ENCODE measurements at places on chromosomes 3 and 15. TPM values are rescaled to one million over a fixed set of nuclear protein-coding genes. Genes with fewer than 3 reads are reported as not detected.

MBD4 gene
- 26.0 TPM for total RNA-seq

HERC2 gene
- 113 TPM for total RNA-seq

PLSCR4 gene
- total RNA-seq = 89.1 TPM

RPL22L1 gene
- total RNA-seq = 28.4 TPM

MYEF2 gene
- 69.9 TPM for total RNA-seq

WDR93 gene
- 12.3 TPM for total RNA-seq

DNA sequence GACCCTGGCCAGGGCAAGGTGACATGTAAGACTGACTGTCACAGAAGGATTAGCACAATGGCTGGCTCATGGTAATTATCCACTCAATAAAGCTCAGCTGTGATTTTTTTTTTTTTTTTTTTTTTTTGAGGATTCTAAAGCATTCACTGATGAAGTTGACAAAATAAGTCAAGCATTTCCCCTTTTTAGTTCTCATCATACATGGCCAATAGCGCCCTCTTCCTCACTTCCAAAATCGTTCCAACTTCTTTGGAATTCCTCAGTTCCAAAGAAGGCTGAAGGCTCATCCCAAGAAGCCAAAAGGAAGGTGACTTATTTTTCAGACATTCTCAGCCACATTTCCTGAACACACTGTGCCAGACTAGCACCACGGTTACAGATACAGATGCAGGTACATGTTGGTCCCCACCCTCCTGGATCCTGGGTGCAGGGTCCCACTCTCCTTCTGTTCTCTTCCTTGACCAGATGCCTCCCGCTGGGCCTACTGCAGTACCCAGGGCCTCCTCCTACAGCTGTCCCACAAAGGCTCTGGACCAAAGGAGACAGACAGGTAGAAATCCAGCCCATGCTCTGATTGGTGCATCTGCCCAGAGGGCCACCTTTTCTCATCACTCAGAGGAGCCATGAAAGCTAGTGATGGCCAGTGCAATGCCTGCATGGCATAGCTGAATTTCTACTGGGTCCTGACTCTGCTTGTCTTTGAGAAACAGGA, 202.6 kb downstream of the UACA start:
- no peak for DNase-seq

DNA sequence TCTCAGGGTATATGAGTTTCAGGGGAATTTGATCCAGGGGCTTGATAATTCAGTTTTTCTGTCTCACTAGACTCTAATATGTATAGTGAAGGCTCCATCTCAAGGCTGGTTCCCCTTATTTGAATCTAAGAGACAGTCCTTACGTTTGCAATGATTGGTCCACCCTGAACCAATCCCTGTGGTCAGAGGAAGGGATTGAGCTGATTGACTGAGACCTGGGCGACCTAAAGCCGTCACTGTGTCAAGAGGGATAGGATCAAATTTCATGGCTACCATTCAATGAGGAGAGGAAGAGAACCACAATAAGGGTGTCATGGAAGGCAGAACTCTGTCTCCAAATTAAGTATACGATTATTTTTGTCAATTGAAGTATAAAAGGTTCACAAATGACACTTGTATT, 16.3 kb downstream of the NUDT16 start:
- DNase-seq = no peak

DNA sequence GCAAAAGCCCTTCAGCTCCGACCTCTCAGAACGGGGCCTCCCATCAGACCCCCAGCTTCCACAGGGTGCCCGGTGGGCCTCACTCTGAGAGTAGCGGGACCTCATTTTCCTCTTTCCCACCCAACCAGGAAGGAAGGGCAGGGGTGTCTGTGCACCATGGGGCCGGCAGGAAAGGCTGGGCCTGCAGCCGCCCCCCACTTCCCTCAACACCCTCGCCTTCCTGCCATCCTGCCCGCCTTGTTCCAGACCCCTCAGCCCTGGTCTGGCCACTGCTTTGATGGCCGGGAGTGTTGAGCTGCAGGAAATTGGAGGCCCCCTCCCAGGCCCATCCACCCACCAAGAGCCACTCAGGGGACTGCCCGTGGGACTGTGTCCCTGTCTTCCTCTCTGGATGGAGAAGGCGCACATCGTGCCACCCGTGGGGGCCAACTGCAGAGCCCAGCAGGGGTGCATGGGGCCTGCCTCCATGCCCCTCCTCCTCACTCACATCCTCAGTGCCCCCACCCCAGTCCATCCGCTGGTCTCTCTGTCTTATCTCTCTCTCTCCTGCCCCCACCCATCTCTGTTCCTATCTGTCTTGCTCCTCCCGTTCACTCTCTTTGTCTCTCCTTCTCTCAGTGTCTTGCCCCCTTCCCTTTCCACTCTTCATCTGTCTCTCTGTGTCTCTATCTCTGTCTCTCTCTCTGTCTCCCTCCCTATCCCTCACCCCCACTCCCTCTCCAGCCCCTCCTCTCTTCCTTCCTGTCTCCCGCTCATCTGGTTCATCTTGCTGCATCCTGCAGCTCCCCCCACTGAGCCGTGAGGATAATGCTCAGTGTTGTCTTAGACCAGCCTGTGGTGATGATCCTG, 1.8 kb upstream of the PLXND1 start:
- peak; percentile 60 for DNase-seq

GRCh38 chr15:51625236-51625635, 2.7 kb upstream of the DMXL2 start:
- DNase-seq = no peak

DNA sequence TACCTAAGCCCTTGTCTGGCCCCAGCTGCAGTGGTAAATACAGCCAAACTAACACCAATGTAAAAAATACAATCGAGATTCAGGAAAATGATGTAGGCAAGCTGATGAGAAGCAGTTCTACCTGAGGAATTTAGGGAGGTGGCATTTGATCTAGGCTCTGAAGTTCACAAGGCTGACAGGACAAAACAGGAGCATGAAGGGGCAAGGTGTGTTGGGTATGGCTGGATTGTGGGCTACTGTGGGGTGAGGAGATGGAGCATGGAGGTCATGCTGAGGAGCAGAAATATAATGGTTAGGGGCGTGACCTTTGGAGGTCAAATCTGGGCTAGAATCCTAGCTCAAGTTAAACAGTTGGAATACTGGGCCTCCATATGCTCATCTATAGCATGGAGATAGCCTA, 6.5 kb downstream of the NDUFB4 start:
- DNase-seq = no peak

- no peak for DNase-seq
Observed at GRCh38 chr3:112689989-112690388, 49.0 kb upstream of the CCDC80 start.

GRCh38 chr15:77836906-77837648, 204.4 kb upstream of the LINGO1 start:
- DNase-seq = no peak

- DNase-seq = no peak
Observed at GRCh38 chr15:31345606-31346366, 19.2 kb downstream of the KLF13 start.

DNA sequence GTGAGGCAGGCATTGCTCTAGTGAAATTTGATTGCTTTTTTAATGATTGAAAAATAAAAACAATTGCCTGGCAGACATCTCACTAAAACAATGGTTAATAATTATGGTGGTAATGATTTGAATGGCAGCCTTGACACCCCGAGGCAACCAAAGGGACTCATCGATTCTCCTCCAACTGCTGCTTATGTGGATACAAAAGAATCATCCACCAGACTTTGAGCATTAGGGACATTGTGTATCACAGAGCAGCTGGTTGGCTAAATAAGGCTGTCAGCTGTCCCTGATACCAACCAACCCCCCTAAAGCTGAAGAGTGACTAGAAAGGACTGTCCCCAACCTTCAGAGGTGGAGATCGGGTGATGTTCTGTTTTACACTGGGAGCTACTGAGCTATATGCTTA, 1.7 kb upstream of the CD47 start:
- DNase-seq = no peak

GRCh38 chr3:126447456-126448106, 28.1 kb downstream of the ZXDC start:
- DNase-seq = peak; percentile 2

DNA sequence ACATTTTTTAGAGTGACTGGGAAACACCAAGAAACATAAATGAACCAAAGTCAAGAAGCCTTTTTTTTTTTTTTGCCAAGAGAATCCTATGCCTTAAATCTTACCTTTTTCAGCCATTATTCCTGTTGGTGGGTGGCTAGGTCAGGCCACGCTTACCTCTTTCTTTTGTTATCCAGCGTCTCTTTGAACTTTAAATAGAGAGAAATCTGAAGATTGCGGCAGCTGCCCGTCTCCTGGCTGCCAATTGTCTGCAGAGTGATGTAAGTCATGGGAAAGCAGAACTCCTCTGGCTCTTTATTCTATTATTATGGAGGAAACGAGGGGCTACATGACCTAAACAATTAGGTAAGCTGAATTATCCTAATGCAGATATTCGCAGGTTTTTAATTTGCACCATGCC, at the start of gene STRIT1:
Gene STRIT1 (minus strand): TSS at position 168 of the 400 bp plus-strand sequence.
- DNase-seq = no peak

- no peak for DNase-seq
Observed at GRCh38 chr3:170631755-170632488, 46.0 kb upstream of the SLC7A14 start.

- DNase-seq = no peak
Observed at GRCh38 chr3:157589211-157589610, 86.0 kb upstream of the VEPH1 start.

DNA sequence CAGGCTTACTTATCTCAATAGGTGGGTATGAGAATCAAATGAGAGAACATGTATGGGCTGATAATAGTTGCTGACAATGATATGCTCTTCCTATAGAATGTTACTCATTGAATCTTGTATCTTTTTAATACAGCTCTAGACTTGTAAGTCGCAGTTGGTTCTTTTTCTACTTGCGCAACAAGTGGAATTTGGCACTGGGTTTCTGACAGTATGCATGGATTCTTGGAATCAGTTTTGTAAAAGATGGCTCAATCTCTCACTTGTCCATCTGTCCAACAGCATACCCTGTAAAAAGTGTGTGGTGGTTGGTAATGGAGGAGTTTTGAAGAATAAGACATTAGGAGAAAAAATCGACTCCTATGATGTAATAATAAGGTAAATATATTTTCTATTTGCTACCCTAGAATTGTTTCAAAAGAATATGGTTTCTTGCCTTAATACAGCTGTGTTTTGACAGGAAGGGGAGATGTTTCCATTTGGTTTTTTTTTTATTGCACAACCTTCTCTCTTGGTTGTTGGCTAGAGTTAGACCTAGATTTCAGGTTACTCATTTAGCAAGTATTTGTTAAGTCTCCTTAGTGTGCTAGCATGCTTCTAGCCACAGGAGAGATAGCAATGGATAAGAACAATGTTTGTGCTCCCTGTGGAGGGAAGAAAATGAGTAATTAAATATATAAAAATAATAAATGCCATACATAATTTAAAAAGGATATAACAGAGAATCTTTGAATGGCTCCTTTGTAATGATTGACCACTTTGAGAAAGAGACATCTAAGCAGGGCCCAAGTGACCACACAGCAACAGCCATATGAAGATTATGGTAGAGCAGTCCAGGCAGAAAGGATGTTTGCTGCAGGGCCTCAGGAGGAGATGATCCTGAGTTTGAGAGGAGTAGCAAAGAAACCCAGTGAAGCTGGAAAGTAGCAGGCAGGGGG, 21.8 kb downstream of the ST3GAL6 start:
- DNase-seq = no peak

GRCh38 chr3:146780251-146780650, 175.1 kb upstream of the PLSCR5 start:
- no peak for DNase-seq

- no peak for DNase-seq
Observed at GRCh38 chr3:156620901-156621300, 53.5 kb upstream of the TIPARP start.

Measured in testis (tissue), 5 donors.